Hematopoietic multipotent progenitor cell (in vitro differentiated cells): ENCODE measurements at places on chromosomes 7 and 10. TPM values are rescaled to one million over a fixed set of nuclear protein-coding genes. Genes with fewer than 3 reads are reported as not detected.

The STEAP4 gene
- total RNA-seq, result under 0.01 TPM

- DNase-seq, result no peak
These were observed 16.5 kb downstream of the MKI67 start for GRCh38 chr10:128109707-128110106.

- DNase-seq, result no peak
These were observed 76.4 kb downstream of the NKX6-2 start for GRCh38 chr10:132709471-132709951.

DNA sequence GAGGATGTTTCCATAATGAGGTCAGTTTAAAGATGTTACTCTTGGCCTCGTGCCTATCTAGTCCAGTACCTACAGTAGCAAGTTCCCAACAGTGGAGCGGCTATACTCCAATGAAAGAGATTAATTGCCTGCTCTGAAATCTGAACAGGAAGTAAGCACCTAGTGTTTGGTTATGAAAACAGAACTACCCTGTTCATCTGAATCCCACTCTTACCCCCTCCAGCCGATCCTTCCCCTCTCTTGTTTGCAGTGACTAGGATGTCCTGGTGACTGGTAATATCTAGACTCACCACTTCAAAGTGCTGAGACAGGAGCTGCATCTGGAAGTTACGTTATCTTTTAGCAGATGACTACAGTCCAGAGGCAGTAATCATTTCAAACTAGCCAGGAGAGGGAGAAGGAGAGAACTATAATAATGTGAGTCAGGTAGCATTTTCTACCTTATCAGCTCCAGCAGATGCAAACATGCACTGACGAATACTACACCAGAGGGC lies 666.7 kb upstream of the NRP1 start:
- no peak for DNase-seq

The SIRT1 gene
- total RNA-seq, result 6.7 TPM

- no peak for DNase-seq
These were observed 142.4 kb downstream of the EPC1 start for GRCh38 chr10:32204606-32205005.

GRCh38 chr10:2022401-2022800 lies 285.1 kb upstream of the ADARB2 start:
- DNase-seq, result no peak

DNA sequence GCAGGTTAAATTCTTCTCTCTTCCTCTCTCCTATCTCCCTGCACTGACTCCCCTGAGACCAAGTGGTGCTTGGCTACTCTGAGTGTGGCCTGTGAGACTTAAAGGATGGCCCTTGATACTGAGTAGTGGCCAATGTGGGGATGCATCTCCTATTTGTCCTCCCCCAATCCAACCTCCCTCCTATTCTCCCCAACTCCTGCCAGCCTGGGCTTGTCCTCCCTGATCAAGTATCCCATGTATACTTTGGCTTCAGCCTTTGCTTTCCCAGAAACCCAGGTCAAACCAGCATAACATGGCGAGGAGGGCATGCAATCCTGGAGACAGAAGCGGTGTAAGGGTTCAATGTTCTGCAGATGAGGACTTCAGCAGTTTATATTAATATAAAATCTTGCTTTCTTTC lies 77.9 kb upstream of the GRB10 start:
- DNase-seq, result no peak

The GIMAP2 gene
- 110 TPM for total RNA-seq

- peak; percentile 10 for DNase-seq
These were observed 34.0 kb downstream of the BRI3 start for GRCh38 chr7:98315318-98315993.

The ASL gene
- 40.4 TPM for total RNA-seq
